EL (cell line): ENCODE measurements at places on chromosomes 12 and 14.

DNA sequence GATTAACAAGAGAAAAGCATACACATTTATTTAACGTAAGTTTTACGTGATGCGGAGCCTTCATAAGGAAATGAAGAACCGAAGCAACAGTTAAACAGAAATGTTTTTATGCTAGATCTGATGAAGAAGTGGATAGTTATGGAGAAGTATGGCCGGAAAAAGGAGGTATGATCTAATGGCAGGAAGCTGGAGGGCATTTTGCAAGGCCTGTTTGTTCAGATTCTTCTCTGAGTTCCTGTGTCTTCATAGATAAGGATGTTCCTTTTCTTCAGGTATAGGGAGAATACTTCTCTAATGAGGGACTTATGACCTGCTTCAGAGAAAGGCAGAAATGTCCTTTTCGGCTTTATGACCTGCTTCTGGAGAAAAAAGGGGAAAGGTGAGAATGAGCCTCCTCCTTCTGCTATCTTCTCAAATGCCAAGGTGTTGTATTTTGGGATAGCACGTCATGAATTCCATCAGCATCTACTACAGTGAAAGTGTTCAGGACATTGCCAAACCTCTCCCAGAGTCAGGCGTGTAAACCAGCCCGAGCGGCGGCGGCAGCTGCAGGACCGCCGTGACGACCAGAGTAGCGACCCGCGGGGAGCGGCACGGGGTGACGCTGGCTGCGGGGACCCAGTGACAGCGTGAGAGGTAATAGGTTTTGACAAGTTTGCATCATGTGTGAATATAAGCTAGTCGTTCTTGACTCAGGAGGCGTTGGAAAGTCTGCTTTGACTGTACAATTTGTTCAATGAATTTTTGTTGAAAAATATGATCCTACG, 33.7 kb upstream of the SGPP1 start:
- DNase-seq = no peak

- peak; percentile 70 for DNase-seq
Measured at GRCh38 chr12:56160193-56160763, 2.1 kb downstream of the MYL6 start.

- no peak for DNase-seq
Measured at GRCh38 chr12:92085736-92086040, 60.0 kb downstream of the BTG1 start.

- no peak for DNase-seq
Measured at GRCh38 chr14:54343272-54344121, 53.3 kb upstream of the CDKN3 start.

DNA sequence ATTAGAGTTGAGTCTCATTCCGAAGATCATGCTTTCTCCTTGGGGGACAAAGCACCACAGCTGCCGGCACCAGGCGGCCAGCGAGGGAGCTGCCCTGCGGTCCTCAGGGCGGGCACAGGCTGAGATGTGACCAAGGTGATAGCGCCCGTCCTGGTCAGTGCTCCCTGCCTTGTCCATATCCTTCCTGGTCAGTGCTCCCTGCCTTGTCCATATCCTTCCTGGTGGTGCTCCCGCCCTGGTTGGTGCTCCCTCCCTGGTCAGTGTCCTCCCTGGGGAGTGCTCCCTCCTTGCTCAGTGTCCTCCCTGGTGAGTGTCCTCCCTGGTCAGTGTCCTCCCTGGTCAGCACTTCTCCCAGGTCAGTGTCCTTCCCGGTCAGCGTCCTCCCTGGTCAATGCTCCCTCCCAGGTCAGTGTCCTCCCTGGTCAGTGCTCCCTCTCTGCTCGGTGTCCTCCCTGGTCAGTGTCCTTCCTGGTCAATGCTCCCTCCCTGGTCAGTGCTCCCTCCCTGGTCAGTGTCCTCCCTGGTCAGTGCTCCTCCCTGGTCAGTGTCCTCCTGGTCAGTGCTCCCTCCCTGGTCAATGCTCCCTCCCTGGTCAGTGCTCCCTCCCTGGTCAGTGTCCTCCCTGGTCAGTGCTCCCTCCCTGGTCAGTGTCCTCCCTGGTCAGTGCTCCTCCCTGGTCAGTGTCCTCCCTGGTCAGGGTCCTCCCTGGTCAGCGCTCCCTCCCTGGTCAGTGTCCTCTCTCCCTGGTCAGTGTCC, 92.2 kb downstream of the ADGRD1 start:
- no peak for DNase-seq
